GM12892 (cell line): ENCODE measurements at places on chromosomes 1 and 21.

GRCh38 chr1:67299296-67299695 is 8.4 kb upstream of the IL12RB2 start:
- no peak for DNase-seq

DNA sequence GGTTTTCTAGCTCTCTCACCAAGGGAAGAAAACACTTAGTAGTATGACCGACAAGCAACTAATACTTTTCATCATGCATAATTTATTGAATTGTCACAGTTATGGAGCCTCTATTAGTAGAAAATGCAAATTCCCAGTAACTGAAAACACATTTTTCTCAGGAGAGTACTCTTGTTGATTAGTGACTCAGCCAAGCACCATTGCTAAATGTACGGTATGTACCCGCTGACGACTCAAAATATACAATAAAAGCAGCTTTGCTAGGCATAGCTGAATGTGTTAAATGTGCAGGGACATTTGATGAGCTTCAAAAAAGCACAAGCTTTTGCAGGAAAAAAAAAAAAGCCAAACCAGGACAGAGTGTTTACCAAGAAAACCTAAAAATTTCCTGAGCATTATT is 63.9 kb downstream of the WDR64 start:
- DNase-seq = no peak

DNA sequence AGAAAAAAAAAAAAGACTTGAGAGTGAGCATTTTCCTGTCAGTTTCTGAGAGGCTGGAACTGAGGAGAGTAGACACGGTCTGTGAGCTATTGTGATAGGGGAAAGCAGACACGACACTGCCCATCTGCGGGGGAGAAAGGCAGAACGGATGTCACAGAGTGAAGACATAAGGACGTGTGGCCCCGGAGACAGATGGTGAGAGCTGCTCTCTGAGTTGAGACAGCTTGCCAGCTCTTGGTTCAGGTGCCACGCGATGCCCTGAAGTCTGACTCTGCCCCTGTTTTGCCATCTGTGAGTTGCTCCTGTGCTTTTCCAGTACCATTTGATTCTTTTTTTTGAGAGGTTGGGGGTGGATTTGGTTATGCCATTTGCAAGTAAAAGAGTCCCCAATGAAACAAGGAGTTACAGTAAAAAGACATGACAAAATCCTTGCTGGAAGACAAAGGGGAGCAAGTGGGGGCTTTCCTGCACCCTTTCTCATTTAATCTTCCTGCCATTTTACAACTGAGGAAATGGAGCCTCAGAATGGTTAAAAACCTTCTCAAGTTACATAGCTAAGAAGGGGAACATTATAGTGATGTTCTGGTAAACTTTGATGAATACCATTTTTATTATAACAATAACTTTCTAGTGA is 128.9 kb upstream of the DNAH14 start:
- no peak for DNase-seq

GRCh38 chr1:180863158-180863775 is 49.4 kb upstream of the KIAA1614 start:
- DNase-seq = no peak

DNA sequence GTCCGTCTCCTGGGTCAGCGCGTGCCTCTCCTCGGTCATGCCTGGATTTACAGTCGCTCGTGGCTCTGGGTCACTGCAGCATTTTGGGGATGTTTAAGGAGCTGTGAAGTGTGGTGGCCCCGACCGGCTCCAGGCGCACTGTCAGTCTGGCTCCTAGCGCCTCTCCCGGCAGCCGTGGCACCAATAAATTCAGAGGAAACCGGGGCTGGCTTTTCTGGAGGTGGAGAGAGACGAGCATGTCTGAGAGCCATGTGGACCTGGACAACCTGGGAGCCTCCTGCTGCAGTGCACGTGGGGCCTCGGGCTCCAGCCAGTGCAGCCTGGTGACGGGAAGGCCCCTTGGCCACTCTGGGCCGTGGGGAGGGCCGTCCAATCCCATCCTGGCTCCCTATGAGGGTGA is 17.1 kb downstream of the PLCH2 start:
- no peak for DNase-seq

DNA sequence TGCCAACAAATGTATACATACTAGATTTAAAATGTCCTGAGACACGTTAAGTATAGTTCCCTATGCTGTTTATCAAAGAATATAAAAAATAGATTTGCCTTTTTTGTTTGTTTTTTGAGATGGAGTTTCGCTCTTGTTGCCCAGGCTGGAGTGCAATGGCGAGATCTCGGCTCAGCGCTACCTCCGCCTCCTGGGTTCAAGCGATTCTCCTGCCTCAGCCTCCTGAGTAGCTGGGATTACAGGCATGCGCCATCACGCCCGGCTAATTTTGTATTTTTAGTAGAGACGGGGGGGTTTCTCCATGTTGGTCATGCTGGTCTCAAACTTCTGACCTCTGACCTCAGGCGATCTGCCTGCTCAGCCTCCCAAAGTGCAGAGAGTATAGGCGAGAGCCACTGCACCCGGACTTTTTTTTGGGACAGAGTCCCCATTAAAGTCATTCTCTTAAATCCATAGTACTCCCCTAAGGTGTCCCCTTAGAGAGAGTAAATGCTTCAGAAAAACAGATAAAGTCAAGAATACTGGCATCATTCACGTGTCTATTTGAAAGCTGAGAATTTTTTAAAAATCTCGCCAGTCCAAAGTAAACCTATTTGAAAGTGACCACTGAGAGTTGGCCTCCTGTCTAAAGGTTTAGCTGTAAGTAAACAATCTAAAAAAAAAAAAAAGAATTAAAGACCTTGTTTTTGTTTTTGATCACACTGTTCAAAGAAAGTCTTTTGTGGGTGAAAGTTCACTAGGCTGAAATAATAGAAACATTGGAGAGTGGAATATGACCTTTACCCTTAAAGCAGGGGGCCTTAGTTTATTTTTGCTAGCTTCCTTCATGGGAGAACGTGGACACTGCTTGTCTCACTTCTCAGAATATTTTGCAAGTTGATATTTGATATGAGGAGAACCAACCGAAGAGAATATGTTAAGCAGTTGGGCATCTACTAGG is 48.0 kb upstream of the SLC16A1 start:
- no peak for DNase-seq
